CD4-positive, alpha-beta T cell treated with Interleukin-6 for 4 hours (primary cell): ENCODE measurements at places on chromosomes 3 and 15.

DNA sequence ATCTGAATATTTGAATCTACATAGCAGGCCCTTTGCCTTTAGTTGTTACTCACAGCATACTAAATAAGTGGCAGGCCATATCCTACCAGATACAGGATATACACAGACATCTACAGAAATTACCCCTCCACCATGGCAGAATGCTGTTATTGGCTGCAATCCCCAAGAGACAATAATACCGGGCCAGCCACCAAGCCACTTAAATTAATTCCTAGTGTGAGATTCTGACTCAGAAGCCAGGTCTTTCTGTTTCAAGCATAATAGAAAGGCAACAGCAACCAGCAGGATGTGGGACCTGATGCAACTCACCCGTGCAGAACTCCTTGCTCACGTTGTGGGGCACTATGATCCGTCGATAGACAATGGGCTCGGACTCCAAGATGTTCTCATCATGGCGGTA, 39.8 kb downstream of the CLK3 start:
- DNase-seq, result no peak

- no peak for DNase-seq
Measured at GRCh38 chr3:152126260-152126659, 142.5 kb upstream of the MBNL1 start.

- DNase-seq, result no peak
Measured at GRCh38 chr3:76753599-76753998, 286.3 kb upstream of the ROBO2 start.

DNA sequence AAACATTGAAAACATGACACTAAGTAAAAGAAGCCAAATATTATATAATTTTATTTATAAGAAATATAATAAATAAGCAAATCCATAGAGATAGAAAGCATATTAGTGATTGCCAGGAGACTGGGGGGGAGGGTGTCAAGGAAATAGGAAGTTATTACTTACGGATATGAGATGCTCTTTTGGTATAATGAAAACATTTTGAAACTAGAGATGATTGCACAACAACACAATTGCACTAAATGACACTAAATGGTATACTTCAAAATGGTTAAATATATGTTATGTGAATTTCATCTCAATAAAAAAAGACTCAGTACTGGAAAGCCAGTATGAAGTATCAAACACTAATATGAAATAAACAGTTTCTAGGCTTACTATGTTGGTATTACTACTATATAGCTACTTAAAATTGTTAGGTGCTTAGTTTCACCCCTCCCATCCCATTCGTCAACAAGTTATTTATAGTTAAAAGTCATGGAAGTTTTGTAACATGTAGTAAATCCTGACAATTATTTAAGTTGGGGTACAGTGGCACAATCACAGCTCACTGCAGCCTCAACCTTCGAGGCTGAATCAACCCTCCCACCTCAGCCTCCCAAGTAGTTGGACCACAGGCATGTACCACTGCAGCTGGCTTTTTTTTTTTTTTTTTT, 43.7 kb downstream of the STAG1 start:
- DNase-seq, result no peak

DNA sequence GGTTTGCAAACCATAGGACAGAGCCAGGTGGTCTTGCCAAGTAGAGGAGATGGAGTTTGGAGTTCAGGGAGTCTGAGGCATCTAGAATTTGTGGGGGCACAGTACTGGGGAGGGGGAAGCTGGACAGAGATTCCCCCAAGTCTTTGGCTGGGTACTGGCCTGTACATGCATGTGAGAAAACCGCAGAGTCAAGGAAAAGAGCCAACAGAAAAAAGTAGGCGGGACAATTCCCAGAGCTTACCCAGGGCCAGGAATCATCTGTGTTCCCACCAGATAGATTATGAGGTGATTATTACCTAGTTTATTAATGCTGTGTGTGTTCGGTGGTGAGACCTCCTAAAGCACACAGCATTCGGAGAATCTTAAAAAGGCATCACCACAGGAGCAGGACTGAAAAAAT, 11.3 kb downstream of the LYSMD4 start:
- no peak for DNase-seq

DNA sequence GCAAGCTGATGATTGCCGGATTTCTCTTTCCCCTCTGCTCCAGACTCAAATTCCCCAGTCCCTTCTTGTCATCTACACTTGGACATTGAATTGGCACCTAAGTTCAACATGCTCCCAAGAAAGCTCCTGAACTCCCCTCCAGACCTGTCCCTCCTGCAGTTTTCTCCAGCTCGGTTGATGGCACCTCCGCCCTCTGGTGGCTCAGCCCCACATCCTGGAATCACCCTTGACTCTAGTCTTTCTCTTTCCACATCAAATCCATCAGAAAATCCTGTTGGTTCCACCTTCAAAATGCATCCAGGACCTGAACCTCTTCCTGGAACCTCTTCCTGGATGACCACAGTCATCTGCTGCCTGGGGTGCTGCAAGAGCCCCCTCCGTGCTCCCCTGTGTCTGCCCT, 60.1 kb downstream of the RASGRF1 start:
- DNase-seq, result no peak

- DNase-seq, result no peak
Measured at GRCh38 chr3:57777774-57778173, 21.7 kb downstream of the SLMAP start.

- DNase-seq, result no peak
Measured at GRCh38 chr15:91988071-91988470, 134.6 kb downstream of the SLCO3A1 start.

- DNase-seq, result no peak
Measured at GRCh38 chr3:146065573-146066006, 95.4 kb downstream of the PLOD2 start.

DNA sequence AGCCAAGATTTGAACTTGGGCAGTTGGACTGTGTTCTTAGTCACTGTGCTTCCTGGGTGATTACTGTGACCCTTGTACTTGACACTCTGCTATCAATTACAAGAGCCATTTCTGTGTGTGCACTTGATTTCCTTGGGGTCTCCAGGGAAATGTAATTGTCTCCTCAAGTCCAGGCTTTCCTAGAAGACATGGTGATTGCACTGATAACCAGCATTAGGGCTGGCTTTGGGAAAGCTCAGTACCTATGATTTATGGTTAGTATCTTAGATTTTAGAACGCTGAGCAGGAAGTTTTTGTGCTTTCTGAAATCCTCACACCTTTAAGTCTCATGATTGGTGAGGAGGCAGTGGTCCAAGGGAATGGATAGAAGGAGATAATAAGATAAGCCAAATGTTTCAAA, 1.6 kb upstream of the CLDN11 start:
- DNase-seq, result no peak

DNA sequence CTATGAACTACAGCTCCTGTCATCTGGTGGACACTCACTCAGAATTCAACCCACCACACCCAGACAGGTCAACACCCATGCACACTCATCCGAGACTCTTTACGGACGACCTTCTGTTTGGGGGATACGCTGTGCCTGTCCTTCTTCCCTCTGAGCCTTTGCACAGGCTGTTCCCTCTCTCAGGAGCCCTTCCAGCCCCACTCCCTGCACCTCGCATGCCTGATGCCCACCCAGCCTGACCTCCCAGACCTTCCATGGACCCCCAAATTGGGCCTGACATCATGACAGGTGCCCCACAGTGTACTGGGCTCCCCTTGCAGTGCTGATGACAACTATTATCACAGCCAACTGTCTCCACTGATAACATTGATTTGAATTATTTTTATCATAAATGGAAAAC, 135.8 kb downstream of the NSMCE3 start:
- DNase-seq, result no peak

DNA sequence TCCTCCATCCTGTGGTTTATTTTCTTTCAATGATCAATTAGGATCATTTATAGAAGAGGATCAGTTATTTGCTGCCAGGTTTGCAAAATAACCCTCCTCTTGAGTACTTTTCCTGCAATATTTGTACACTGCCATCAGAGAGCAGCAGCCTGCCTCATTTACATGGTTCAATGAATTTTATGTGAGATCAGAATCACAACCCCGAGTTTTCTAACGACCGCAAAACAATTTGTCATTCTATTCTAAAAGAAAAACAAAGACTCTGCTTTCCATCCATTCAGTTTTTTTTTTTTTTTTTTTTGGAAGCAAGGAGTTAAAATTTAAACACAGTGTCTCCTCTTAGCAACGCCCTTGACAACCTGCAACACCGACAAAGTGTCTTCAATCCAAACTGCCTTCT, 146.9 kb downstream of the RAB11A start:
- DNase-seq, result no peak

DNA sequence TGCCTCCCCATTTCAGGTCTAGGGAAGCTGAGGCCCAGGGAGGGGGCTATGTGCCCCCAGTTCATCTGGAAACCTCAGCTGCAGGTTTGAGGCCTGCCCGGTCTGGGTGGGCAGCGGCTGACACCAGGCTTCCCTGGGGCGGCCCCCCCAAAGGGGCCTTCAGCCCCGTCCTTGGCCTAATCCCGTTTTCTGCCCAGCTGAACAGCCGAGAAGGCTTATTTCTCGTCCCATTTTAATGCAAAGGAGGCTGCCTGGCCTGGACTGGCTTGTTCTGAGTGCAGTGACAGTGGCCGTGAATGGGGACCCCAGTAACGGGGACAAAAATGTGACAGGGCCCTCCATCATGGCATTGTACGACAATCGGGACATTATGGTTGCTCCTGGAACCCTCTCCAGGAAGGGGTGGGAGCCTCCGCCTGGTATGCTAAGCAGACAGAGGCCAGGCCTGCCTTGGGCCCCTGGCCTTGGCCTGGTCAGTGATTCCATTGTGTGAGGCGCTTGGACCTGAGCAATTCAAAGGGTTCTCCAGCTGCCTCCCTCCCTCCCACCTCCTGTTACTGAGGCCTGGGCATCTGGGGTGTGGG, 93.9 kb downstream of the WNT7A start:
- DNase-seq, result no peak

DNA sequence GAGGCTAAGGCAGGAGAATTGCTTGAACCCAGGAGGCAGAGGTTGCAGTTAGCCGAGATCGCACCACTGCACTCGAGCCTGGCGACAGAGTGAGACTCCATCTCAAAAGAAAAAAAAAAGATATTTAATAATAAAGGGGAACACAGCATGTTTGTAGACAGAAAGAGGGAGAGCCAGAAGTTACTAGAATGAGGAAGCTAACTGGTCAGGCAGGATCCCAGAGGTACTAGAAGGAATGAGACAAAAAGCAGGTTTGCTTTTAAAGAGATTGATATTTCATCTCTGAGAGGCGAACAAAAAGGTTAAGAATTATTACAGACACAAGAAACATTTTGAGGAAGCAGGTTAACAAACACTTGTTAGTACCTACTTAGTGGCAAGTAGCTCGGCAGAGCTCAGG, 9.2 kb downstream of the CD200R1 start:
- DNase-seq, result no peak

GRCh38 chr3:185341616-185342458, 21.1 kb upstream of the MAP3K13 start:
- no peak for DNase-seq

DNA sequence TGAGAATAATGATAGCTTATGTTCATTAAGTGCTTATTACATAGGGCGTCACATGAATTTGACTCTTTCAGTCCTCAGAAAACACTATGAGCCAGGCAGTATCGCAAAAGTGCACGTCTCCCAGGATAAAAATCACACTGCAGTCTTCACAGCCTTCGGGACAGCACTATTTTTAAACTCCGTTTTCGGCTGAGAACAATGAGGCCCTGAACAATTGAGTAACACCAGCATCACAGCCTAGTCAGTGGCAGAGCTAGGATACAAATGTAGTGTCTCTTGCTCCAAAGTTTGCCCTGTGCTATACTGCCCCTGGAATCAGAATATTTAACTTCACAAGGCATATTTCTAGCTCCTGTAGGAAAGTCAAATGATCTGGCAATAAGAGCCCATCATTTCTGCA, 852.1 kb upstream of the SEMA6D start:
- DNase-seq, result no peak

- no peak for DNase-seq
Measured at GRCh38 chr3:106208967-106209366, 340.2 kb upstream of the CBLB start.

- DNase-seq, result no peak
Measured at GRCh38 chr15:47505712-47506328, 211.5 kb upstream of the SEMA6D start.

GRCh38 chr15:90814191-90814821, 54.1 kb upstream of the FURIN start:
- no peak for DNase-seq

DNA sequence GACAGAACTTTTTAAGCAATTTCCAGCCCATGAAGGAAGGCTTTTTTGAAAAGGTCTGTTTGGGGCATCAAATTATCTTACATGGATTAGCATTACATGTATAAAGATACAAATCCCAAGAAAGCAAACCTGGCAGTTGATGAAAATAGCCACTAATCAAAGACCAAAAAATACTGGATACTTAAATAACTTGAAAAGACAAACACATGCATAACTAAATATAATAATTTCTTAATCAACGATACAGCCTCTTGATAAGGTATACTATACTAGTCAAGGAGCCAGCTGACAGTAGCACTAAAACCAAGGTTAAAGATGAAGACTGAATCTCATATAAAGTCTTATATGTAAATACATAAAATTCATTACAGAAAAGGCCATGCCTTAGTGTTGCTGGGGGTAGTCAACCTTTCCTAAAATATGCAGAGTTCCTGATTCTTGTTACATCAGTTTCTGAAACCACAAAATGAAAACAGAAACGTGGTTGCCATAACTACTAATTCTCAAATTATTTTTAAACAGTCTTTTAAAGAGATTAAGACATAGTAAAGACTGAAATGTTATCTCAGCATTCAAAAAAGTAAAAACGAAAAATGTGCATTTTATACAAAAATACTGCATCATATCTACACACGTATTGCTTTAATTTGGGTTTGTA, 2.0 kb downstream of the ANKRD28 start:
- no peak for DNase-seq

DNA sequence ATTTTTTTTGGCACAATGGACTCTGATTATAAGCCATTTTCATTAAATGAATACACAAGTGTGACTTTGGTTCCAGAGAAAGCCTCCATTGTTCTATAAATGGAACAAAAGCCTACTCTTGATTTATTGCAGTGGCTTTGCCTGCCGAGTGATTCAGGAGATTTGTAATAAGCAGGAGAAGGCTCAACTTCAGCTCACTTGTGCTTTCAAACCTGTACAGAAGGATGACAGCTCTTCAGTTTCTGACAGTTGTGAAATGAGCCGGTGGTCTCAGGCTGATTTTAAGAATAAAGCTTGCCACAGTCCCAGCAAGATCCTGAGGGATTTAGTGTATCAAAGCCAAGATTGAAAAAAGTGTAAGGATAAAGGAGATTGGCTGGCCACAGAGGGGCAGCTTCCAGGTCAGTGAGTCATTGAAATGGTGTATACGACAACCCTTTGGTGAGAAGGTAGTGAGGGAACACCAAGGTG, 438.8 kb upstream of the TGFBR2 start:
- no peak for DNase-seq

DNA sequence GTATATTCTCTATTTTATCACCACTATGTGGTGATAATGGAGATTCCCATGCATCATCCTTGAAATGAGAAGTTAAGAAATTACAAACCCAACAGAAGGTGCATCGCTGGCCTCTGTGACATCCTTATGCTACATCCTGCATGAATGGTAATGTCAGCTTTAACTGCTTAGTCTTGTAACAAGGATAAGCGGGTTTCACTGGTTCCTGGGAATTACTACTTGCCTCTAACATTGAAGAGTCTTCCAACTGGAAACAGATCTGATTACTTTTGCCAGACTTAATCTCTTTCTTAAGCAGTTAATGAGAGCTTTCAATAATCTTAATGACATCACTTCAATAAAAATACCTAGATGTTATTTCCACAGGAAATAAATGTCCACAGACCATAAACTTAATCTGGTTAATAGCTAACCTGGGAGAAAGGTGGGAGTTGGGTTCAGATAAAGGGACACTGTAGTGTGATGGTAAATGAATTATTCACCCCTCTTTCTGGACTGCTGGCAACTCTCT, 44.0 kb downstream of the FMN1 start:
- DNase-seq, result no peak
